ENCODE measurements at places on chromosomes 7 and 10. TPM values are rescaled to one million over a fixed set of nuclear protein-coding genes. Genes with fewer than 3 reads are reported as not detected.

- no peak for DNase-seq
Measured at GRCh38 chr7:92061154-92061553, 73.1 kb downstream of the CYP51A1 start.

GRCh38 chr7:121330053-121330833 lies 1.4 kb downstream of the WNT16 start:
- DNase-seq: no peak

GRCh38 chr10:113028456-113029440 lies 78.7 kb downstream of the TCF7L2 start:
- DNase-seq: no peak

The TEX47 gene
- not detected for total RNA-seq

The PKD2L1 gene
- total RNA-seq: 1.5 TPM

The DPP6 gene
- 0.59 TPM for total RNA-seq

All from breast epithelium (tissue), 4 donors.